ENCODE measurements at places on chromosomes 1 and 21. TPM values are rescaled to one million over a fixed set of nuclear protein-coding genes. Genes with fewer than 3 reads are reported as not detected.

Gene PLA2G2F
- total RNA-seq, result not detected

Gene LAMC2
- 13.9 TPM for total RNA-seq

Gene CYP4B1
- not detected for total RNA-seq

Gene PIK3C2B
- total RNA-seq, result 19.3 TPM

Gene SIM2
- total RNA-seq, result 9.2 TPM

Gene CHD5
- total RNA-seq, result 0.14 TPM

Gene CLCA1
- not detected for total RNA-seq

Gene PRDM16
- 1.5 TPM for total RNA-seq

Gene LCE1F
- total RNA-seq, result not detected

Gene SLC25A34
- total RNA-seq, result 1.0 TPM

Gene PCP4L1
- 0.26 TPM for total RNA-seq

Gene FCGR1A
- total RNA-seq, result not detected

Gene RC3H1
- 38.1 TPM for total RNA-seq

Gene RAVER2
- total RNA-seq, result 6.6 TPM

Gene RHBG
- not detected for total RNA-seq

Gene TEDDM1
- total RNA-seq, result not detected

Gene ANGPTL3
- not detected for total RNA-seq

Gene GPR37L1
- total RNA-seq, result not detected

Gene STIL
- total RNA-seq, result 8.8 TPM

Gene ERVH48-1
- 0.55 TPM for total RNA-seq

Gene AJAP1
- total RNA-seq, result 0.34 TPM

Gene COL11A1
- 810 TPM for total RNA-seq

Gene CFAP410
- 10.1 TPM for total RNA-seq

Gene AADACL4
- total RNA-seq, result not detected

Gene KRTAP19-1
- not detected for total RNA-seq

Gene NHLH1
- total RNA-seq, result 0.70 TPM

Gene TRIM33
- 31.8 TPM for total RNA-seq

Gene SLC6A9
- 45.2 TPM for total RNA-seq

All from astrocyte (in vitro differentiated cells and primary cell).